ENCODE measurements at places on chromosomes 12 and 14.

- DNase-seq, result no peak
Observed at GRCh38 chr12:74981541-74981940, 228.1 kb downstream of the KCNC2 start.

DNA sequence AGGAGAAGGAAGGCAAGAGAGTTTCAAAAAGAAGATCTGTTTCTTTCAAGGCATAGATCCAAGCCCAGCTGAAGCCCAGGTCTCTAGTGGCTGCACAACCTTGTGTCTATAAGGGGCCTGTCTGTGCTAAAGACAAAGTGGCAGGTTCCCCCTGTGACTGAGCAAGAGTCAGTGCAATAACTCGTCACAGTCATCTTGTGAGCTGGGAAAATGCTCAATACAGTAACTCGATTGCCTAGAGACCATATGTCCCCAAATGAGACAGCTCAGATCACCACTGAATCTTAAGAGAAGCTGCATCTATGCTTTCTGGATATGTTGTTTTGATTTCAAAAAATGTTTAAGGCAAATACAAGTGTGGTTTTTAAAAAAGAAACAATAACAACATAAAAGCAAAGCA is 24.2 kb downstream of the ST8SIA1 start:
- no peak for DNase-seq

GRCh38 chr12:46185686-46186085 is 83.2 kb downstream of the SLC38A1 start:
- DNase-seq, result no peak

- no peak for DNase-seq
Observed at GRCh38 chr12:18798535-18799361, 60.8 kb downstream of the CAPZA3 start.

GRCh38 chr12:111826992-111827391 is 15.0 kb upstream of the MAPKAPK5 start:
- DNase-seq, result no peak

GRCh38 chr14:33972583-33973081 is 21.8 kb upstream of the EGLN3 start:
- DNase-seq, result no peak

DNA sequence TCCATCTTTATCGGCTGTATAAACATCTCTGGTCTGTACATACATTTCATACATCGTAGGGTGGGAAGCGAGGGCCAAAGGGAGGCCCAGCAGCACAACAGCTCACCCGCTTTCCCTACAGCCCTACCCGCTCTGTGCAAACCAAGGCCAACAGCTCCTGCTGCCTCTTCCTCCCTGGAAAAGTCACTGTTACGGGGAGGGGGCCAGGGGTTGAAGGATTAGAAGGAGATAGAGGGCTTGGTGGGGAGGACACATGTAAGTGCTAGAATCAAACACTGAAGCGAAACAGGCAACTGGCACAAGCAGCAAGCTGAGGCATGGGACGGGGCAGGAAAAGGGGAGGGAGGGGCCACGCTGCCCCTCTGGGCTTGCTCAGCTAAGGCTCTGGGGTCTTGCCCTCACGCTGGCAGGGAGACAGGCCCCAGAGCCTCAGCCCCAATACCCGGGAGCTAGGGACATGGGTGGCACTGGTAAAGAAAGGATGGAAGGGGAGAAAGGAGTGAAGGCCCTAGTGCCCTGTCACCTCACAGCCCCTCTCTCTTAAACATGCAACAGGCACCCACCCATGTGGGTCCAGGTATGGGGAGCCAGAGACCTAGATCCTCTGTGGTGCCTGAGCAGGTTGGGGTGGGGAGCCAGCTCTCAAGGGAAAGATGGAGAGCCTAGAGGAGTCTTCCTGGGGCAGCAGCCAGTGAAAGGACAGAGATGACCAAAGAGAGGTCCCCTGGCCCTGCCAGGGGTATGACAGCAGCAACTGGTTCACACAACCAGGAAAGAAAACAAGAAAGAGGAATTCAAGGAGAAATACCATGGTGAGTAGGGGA is 14.4 kb downstream of the SPRYD3 start:
- DNase-seq, result no peak

- DNase-seq, result no peak
Observed at GRCh38 chr14:32331206-32331605, 2.1 kb downstream of the AKAP6 start.

GRCh38 chr12:127121494-127122084 is 1145.4 kb upstream of the TMEM132C start:
- DNase-seq, result no peak

GRCh38 chr12:110670161-110670701 is 18.7 kb downstream of the HVCN1 start:
- no peak for DNase-seq

DNA sequence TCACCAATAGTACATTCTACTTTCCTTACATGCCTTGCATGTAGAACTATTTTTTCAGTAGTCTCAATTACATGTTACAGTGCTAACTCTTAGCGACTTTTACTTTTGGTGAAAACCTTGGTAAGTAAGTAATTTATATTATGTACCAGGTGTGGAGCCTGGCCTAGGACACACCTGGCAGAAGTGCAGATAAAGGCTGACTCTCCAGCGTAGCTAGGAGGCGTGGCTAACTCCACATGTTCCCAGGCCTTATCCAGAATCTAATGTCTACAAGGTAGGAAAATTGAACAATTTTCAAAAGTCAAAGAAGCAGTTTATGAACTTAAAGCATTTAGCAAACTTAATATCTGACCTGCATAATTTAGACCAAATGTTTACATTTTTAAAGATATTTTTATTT is 157.4 kb downstream of the DHRS2 start:
- no peak for DNase-seq

- DNase-seq, result no peak
Observed at GRCh38 chr12:57620245-57620935, 9.2 kb downstream of the ARHGEF25 start.

DNA sequence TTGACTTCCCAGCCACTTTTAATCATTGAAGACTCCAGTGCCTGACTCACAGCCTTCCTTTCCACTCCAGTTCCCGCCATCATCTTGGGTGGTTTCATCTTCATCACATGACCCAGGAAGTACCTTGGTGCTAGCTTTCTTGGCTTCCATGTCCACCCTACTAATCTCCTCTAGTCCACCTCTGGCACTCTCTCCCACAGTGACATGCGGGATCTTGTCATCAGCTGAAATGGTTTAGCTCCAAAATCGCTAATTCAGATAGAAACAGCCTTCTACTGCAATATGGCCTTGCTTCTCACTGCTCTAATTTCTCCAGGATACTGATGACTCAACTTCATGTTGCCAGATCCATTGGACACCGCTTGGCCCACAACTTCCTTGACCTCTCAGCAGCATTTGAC is 24.5 kb downstream of the WDR20 start:
- DNase-seq, result no peak

DNA sequence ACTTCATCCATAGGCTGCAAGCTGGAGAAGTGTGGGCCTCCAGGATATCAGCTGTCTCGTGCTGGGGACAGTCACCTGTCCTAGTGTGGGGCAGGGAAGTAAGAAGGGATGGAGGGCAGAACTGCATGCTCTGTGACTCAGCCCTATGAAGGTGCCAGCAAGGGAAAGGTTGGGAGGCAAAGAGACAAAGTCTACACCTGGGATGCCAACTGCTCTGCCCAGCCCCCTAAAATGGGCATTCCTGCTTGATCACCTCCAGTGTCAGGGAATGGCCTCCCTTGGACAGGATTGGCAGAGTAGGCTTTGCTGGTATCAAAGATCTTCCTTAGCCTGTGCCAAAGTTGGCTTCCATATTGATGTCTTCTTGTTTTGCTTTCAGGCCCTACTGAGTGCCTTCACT is 335.0 kb downstream of the BCL11B start:
- DNase-seq, result no peak

- DNase-seq, result no peak
Observed at GRCh38 chr12:107356266-107356936, 263.1 kb upstream of the CRY1 start.

GRCh38 chr12:7089196-7089871 is 2.9 kb downstream of the C1R start:
- DNase-seq, result no peak

DNA sequence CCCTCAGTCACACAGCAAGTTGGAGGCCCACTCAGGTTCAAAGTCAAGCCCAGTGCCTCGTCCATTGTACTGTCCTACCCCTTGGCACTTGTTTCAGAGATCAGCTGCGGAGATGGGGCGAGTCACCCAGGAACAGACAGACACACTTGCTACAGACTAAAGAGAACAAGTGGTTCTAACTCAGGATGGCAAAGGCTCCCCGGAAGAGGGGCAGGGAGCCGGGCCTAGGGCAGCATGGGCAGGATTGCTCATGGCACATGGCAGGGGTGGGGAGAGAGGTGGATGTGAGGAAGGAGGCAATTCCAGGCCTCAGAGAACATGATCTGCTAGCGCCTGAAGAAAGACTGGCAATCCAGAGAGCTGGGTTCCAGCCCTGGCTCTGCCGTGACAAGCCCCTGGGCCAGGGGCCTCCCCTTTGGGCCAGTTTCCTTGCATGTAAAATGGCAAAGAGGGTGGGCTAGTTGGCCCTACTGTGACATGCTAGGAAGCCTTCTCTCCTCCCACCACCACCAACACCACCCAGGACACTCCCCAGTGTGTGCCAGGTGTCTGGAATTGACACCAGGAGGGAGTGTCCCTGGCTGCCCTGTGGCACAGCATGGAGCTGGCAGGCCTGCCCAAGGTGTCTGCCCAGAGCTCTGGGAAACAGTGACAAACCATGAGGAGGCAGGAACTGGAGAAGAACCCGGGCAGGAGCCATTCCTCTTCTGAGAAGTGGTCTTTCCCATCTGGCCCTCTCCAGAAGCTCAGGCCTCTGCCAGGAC is 24.0 kb upstream of the IRF2BPL start:
- DNase-seq, result no peak

DNA sequence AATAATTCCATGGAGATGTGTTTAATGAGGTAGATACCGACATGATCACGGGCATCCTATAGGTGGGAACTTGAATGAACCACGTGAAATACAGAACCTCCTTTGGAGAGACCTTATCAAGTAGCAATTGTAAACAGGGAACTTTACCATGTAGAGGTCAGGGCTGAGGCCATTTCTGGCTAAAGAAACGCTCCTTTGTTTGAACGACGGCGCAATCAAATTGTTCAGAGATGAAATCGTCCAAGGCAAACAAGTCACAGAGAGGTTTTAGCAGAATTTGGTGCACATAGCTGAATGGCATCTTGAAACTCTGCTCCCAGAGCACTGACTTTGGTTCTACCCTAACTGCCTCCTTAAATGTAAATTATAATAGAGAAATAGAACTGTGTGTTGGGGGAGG is 9.8 kb downstream of the PRIMA1 start:
- no peak for DNase-seq

DNA sequence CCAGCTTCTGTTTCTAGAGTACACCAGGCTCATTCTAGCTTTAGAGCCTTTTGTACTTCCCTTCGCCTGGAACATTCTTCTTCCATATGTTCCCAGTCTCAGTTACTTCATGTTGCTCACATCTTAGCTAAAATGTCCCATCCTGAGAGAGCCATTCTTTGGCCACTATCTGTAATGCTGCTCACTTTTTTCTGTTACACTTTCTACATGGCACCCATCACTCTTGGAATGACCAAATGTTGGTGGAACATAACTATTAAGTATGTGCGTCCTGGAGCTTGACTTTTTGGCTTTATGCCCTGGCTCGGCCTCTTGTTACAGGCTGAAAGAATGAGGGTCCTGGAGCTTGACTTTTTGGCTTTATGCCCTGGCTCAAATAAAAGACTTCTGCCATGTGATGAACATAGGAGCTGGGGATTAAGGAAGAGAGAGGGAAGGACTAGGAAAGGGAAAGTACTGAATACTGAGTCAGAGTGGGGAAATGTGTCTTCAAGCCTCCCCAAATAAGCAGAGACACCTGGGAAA is 442.9 kb upstream of the ATP2B1 start:
- no peak for DNase-seq

DNA sequence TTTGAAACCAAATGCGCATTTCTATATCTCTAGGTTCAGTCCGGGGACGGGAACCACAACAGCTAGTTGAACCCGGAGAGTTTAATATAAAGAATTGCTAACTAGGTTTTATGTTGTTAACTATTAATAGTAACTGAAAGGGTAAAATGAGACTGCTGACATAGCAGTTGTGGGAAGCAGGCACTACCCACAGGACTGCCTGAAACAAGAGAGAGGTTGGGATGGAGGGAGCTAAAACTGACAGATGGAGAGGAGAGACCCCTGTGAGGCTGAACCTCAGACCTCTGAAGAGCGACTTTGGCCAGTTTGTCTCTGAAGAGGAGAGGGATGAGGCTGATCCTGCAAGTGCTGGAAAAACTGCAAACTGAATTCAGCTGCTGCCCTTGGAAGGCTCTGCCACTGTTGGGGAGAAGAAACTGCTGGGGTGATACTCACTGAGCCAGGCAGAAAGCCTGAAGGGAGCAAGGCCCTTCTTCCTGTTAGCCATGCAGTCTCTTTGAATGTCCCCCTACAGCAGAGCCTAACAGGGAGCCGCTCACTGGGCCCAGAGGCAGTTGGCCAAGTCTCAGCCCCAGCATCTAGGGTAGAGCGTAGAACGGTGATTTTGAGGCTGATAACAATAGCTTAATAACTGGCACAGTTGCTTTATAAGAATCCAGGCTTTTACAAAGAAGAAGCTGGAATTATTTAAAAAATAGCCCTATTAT is 172.2 kb downstream of the NPAS3 start:
- no peak for DNase-seq

DNA sequence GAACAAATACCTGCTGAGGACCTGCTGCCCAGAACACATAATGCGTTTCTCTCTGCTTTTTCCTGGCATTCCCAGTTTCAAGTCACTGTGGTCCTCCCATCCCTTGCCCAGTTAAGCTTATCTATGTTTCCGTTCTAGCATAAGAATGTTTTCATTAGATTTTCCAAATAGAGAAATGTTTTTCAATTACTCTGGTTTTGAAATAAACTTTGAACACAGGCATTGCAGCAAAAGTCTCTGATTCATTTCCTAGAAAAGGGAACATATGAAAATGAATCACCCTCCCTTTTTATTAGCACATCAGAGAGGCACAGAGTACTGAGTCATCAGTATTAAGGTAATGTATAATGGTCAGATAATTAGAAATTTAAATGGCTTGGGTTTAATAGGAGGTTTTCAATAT is 201.1 kb upstream of the TMEM260 start:
- no peak for DNase-seq

GRCh38 chr12:54628186-54628846 is 6.4 kb downstream of the LACRT start:
- DNase-seq, result no peak

DNA sequence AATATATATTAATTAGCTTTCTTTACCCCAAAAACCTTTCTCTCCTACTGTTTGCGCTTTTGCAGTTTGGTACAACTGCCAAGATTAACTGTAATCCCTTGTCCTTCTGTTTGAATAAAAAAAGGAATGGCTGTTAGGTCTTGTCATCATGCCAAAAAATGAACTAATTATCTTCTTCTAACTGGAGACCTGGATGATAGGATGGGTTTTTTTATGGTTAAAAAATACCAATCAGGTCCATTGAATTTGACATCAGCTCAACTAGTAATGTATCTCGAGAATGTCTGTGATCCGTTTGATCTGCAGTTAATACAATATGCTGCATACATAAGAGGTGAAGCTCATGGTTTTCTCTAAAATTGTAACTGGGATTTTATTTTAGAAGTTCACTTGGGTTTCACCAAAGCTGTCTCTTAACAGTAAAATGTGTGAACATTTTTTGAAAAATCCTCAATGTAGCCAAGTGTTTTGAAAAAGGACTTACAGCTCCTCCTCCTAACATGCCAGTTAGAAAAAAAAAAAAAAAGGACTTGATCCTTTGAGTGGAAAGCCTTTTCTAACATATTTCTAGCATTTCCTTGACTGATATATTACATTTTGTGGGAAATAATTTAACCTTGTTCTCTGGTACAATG is 96.8 kb downstream of the SRGAP1 start:
- DNase-seq, result no peak

GRCh38 chr14:67392800-67393199 is 19.2 kb downstream of the PLEK2 start:
- no peak for DNase-seq
